HuH-7.5 (cell line): ENCODE measurements at places on chromosomes 2 and 18.
A peak's percentile ranks its signal among the peaks of the same experiment; 100 is the strongest.

DNA sequence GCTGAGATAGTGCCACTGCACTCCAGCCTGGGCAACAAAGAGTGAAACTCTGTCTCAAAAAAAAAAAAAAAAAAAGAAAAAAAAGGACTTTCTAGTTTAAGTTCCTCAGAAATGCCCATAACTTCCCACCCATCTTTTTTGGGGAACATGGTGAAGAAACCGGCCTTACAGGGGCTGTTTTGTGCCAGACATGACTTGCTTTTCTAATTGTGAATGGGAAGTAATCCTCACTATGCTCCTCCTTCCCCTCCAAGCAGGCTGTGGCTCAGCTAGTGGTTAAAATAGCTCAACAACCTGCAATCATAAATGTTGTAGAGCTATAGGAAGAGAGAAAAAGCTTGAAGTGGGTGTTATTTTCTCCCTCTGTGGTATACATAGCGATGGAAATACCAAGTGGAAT is 34.1 kb upstream of the OLA1 start:
- no peak for DNase-seq

- no peak for DNase-seq
Measured at GRCh38 chr2:83661711-83662110, 797.4 kb downstream of the SUCLG1 start.

DNA sequence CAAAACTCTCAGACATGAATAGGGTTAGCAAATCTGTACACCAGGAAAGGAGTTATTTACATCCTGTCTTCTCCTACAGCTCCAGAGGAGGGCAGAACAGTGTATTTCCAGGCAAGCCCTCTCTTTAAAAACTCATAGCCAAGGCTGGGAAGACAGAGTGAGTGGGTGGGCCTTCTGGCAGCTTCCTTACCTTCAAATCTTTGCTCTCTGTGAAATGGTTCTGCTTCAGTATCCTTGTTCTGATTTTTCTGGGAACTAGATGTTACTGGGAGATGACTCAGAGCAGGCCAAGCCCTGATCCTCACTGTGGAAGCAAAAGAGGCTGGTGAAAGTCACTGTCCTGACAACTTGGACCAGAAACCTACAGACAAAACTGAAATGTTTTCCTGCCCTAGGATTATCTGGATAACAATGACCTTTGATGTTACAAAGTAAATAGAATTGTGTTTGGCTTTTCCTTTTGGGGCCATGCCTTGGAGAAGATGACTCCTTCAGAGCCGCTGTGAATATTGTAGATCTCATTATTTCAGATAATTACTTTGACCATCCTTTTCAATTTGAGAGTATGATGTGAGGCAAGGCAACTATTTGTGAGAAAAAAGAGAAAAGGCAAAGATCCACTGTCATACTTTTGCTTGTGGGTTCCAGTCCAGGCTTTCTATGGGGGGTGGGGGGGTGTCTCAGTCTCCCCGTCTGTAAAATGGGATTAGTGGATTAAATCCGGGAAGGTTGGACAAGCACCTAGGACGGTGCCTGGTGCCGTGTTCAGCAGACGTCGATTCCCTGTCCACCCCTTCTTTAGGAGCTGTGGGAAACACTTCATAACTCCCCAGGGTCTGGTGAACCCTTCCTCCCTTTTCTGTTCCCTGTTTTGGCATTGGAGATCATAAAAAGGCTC is 644 bp upstream of the QPCT start:
- DNase-seq: peak; percentile 44

DNA sequence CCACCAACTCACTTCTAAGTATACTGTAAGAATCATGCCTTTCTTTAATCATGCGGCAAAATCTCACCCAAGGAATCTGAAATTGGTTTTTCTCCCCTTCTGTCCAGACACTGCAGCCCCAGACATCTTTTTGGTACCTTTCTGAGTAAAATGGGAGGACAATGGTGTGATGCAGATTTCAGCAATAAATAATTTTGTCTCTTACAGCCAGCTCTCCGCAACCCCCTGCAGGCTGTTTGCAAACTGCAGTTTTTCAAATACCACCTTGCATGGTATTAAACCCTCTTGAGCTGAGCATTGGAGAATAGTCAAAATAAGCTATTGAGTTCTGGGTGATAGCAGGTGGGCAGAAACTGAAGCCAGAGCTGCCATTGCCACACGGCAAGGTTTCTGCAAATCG is 32.2 kb downstream of the GPR39 start:
- DNase-seq: no peak

DNA sequence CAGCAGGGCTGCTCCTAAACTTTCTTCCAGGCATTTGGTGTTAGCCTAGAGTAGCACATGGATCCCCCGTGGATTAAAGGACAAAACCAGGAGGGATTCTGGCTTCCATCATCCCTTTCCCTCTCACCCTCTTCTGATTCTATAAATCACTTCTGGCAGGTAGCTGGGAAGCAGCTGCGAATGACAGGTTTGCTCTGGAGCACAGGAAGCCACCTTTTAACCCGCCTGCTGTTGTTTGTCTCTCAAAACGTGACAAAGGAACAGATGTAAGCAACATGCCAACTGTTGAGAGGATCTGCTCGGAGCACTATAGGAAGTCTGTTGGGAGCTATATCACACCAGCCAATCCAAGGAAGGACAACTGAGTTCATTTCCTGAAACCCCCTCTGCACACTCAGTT is 101.9 kb downstream of the ACTR2 start:
- no peak for DNase-seq

DNA sequence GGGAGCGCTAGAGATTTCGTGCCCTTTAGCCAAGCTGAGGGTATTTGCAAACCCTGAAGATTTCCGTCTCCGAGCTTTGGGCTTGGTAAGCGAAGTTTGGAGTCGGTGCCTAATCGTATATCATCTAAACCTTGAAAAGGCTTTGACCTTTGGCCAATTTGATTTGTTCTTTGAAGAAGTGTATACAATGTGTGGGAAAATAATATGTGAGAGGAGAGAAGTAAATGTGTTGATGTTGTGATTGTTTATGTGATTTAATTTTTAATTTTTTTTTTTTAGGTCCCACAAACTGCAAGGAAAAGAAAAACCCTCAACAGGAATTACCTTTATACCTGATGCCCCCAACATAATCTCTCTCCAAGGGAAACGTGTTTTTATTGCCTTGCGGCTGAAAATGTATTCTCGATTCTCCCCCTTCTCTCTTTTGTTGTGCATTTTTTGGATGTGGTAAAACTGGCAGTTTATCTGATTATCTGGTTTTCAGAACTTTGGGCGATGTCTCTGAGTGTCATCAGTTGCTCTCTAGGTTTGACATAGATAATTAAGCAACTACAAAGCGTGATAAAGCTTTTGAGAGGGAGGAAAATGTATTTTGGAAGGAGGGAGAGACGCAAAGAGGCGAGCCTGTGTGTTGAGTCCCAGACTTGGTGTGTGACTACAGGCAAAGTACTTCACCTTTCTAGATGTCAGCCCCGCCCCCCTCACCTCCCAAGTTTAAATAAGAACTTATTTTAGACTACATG is 912 bp upstream of the FBXO11 start:
- peak; percentile 22 for DNase-seq

DNA sequence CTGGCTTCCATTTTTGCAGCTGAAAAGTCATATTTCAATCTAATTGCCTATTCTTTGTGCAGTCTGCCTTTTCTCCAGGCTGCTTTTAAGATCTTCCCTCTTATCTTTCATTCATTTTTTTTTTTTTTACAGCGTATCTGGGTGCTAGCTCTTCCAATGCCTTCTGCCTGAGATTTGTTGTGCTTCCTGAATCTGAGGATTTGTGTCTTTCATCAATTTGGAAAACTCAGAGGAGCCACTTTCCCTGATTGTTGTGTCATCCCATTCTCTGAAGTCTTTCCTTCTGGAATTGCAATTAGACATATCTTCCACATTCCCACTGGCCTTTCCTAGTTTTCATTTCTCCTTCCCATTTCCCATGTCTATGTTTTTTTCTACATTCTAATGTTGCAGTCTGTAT is 21.9 kb upstream of the ACKR3 start:
- no peak for DNase-seq

DNA sequence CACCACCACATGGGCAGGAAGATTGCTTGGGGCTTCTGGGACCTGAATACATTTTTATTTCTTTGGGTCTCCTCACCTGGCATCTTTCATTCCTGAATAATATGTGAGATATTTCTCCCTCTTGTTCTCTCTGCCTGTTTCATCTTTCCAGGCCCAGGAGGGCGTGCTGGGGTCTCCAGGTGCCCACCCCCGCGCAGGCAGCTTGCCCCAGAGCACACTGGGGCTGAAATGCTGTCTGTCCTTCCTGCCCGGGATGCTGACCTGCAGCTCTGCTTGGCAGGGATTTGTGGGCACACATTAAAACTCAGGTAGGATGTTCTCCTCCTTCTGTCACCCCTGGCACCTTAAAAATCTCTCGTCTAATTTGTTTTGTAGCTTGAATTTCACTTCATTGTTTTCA is 39.7 kb upstream of the TEX51 start:
- no peak for DNase-seq

DNA sequence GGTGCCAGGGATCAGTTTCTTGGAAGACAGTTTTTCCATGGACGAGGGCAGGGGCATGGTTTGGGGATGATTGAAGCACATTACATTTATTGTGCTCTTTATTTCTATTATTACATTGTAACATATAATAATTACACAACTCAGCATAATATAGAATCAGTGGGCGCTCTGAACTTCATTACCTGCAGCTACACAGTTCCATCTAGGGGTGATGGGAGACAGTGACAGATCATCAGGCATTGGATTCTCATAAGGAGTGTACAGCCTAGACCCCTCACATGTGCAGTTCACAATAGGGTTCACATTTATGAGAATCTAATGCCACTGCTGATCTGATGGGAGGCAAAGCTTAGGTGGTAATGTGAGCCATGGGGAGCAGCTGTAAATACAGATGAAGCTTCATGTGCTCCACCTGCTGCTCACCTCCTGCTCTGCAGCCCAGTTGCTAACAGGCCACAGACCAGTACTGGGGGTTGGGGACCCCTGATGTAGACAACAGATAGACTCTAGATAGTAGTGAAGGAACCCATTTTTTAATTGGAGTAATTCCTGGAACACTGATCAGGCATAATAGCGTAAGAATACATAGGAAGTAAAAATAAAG is 41.5 kb upstream of the MC4R start:
- no peak for DNase-seq

DNA sequence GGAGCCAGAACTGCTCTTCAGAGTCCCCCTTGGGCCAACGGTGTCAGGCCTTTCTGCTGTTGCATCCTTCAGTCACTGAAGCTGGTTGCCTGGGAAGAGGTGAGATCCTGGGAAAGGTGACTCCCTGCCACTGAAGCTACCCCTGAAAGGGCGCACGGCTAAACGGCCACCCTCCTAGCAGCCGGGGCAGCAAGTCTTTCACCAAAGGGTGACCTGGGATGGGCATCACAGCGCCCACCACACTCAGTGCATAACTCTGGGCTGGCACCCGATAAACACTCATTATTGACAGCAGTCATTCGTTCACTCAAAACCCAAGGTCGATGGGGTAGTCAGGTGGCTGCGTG is 26.5 kb upstream of the FOSL2 start:
- no peak for DNase-seq

DNA sequence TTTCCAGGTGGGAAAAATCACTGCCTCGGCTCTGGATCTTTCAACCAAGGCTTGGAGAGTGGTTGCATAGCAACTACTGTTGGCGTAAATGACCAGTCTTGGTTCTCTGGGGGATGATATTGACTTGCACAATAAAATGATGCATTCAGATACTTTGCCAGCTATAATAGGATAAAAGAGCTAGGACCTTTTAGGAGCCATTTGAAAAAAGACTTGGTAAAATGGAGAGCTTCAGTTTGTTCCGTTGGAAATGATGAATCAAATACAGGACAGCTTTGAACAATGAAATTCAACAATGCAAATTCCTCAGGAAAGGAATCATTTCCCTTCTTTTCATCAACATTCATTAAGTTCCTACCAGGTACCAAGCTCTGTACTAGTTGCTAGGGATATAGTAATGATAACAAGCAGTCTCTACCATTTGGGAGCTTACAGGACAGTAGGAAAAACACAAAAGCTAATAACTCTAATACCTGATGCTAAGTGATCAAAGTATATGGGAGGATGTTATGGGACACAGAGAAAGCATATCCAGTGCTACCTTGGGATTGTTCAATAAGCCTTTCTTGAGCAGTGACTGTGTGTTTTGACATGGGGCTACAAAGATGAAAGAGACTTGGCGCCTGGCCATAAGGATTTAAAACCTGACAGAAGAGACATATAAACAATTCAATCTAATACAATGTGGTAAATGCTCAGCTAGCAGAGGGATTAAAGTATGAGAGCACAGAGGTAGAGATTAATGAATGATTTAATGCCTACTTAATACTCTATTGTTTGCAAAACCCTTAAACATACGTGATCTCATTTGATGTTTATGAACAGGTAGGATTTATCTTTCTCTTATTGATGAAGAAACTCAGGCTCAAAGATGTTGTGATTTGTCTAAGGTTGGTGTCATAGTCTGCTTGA is 110.7 kb downstream of the QPCT start:
- DNase-seq: no peak

- no peak for DNase-seq
Measured at GRCh38 chr2:28339516-28340175, 53.0 kb upstream of the FOSL2 start.

GRCh38 chr2:42492691-42493467 is 903 bp downstream of the KCNG3 start:
- DNase-seq: no peak

DNA sequence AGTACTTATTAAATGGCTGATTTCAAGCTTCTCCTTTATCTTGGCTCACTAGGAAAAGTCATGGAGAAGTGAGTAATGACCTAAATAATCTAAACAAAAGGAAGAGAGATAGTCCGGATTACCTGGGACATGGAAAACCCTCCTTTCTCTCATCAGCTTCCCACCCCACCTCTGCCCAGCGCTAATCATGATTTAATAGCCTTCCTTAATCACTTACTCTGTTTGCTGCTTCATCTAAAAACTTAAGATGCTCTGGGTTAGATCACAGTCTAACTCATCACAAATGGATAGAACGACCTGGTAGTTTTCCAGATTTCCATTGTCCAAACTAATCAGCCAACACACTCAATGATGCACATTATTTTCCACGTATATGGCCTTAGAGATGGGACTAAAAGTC is 87.8 kb upstream of the THOC1 start:
- DNase-seq: no peak

- no peak for DNase-seq
Measured at GRCh38 chr2:16568998-16569784, 96.4 kb downstream of the CYRIA start.

DNA sequence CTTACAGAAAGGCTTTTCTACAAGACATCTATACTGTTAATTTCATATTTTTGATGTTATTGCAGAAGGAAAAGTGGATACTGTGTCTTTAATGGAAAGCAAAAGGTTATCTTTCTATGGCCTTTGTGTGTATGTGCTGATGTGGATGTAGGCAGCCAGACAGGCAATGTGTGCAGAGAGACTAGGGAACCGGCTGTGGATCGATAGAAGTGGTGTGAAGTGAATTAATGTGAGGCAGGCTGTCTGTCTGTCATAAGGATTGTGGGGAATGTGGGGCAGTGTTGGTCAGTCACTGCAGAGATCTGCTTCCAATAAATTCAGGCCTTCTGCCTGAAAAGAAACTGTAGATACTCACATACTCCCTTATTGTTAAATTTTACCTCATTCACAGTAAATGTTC is 156.7 kb downstream of the WDR7 start:
- peak; percentile 2 for DNase-seq

- no peak for DNase-seq
Measured at GRCh38 chr2:212979799-212980198, 171.6 kb downstream of the IKZF2 start.
